C1 segment of cervical spinal cord (tissue), 14 donors: ENCODE measurements at places on chromosomes 16 and 17.

- DNase-seq: no peak
Observed at GRCh38 chr17:82112181-82112913, 14.3 kb upstream of the FASN start.

- DNase-seq: no peak
Observed at GRCh38 chr16:86321491-86321890, 188.8 kb upstream of the FOXF1 start.

GRCh38 chr17:45869676-45870341 lies 24.5 kb upstream of the MAPT start:
- no peak for DNase-seq

DNA sequence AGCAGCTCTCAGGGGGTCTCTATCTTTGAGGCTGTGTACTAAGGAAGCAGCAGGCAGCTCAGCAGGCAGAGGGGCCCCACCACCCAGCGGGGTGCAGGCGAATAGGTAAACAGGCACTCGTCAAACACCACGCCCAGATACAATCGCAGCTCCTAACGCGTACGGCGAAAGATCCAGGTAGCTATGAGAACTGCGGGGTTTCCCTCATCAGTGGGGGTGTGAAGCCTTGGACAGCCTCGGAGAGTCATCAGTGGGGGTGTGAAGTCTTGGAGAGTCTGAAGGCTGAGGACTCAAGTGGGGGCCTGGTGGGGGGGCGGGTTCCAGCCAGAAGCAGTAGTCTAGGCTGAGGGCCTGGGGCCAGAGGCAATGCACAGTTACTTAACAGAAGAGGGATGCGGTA lies 69.0 kb downstream of the RTN4RL1 start:
- no peak for DNase-seq

DNA sequence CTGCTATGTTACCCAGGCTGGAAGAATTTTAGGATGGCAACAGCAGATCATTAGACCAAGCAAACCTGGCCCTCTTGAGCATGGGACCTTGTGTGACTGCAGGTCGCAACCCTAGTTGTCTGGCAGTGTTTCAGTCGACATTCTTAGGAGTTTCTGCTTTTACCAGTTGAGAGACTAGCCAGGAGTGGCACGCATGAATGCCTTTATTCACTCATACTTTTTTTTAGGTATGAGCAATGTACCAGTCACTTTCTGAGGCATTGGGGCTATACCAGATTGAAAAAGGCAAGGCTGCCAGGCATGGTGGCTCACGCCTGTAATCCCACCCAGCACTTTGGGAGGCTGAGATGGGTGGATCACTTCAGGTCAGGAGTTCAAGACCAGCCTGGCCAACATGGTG lies 28.2 kb upstream of the HAS3 start:
- DNase-seq: no peak

- peak; percentile 19 for DNase-seq
Observed at GRCh38 chr16:74774223-74775139, at the start of gene FA2H. FA2H (minus strand) TSS chr16:74774820; CDS start chr16:74774755, 65 bp downstream.

GRCh38 chr17:40425741-40426140 lies 8.0 kb upstream of the TOP2A start:
- no peak for DNase-seq

DNA sequence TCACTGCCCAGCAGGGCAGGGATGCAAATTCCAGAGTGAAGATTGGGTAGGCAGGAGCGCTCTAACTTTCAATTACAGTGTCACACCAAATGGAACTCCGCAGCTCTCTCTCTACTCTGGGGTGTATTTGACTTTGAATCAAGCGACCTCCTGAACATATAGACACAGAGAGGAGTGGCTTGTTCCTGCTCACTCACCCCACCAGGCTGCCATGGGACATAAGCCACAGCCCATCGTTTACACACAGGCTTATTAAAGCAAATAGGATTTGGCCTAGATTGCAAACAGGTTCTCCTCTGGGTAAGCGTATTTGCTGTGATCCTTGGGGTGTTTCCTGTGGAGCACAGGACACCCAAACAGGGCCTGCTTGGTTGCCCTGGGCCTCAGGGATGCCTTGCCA lies 281.6 kb upstream of the CCL2 start:
- no peak for DNase-seq

- DNase-seq: no peak
Observed at GRCh38 chr17:82923366-82924113, 83.7 kb upstream of the ZNF750 start.

DNA sequence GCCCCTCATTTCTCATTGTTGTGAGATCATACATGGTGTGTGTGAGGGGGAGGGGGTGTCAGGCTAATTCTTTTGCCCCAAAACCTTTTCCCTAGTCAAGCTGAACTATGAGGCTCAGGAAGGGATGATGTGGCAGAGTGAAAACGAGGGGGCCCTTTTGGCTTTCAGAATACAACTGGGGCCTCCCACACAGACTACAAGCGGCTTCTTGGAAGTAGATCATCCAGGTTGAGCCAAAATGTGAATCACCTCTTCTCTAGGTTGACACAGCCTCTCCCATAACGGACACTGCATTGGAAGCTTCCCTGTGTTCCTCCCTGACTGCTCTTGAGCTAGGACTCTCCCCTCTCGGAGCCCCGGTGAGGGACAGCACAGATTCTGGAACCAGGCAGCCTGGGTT lies 2.3 kb upstream of the ALKBH5 start:
- no peak for DNase-seq

- no peak for DNase-seq
Observed at GRCh38 chr17:83187782-83188311, 108.4 kb downstream of the METRNL start.

- no peak for DNase-seq
Observed at GRCh38 chr16:12238598-12238997, 262.1 kb downstream of the SNX29 start.

DNA sequence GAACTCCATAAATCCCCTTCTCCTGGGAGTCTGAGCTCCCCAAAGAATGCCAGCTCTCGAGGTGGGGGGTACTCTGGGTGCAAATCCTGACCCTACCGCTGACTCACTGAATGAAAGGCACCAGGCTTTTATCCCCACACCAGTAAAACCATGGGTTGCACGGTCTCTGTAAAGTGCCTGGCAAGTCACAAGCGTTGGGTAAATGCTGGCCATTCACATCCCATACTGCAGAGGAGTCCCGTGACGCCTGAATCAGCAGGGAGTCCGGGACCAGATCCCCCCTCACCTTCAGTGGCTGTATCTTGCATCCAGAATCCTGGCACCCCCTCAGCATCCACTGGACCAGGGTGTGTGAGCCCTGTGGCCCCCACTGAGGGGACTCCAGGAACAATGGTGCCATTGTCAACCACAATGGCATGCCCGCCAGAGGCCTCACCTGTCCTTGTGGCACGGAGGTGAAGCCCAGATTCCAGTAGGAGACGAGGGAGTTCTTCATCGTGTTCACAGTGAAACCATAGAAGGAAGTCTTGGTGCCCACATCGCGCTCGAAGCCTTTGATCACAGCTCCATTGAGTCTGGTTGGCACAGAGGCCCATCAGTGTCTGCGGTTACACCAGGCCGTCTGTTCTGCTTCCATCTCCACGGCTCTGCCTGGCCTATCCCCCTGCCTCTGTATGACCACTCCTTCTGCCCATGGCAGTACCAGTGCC lies 13.3 kb downstream of the ST6GALNAC2 start:
- no peak for DNase-seq

DNA sequence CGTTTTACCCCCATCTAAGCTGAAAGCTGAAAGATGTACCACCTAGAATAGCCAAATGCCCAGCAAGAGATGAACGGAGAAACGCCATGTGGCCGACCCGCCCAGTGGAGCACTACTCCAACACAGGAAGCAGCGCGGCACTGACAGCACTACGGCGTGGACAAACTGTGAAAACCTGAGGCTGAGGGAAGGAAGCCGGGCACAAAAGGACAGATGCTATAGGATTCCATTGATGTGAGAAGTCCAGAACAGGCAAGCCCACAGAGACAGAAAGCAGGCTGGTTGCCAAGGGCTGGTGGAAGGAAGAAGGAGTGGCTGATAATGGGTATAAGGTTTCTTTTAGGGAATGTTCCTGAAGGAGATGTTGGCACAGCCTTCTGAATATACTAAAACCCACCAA lies 29.4 kb upstream of the SLC38A8 start:
- DNase-seq: no peak

DNA sequence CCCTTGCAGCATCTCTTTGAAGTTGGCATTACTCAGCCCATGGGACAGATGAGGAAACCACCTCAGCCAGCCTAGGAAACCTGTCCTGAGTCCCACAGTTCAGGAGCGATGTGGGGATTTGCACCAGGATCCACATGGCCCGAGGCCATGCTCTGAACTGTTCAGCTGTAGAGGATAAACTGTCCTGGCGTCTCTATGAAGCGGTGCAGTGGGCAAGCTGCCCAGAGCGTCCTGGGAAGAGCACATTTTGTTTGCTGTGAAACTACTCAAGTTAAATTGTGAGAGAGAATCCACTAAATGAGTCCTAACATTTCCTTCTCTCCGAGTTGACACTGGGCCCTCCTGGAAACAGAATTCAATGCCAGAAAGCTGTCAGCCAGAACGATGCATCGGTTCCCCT lies 276.6 kb upstream of the TNRC6C start:
- no peak for DNase-seq

- DNase-seq: no peak
Observed at GRCh38 chr16:30488764-30489605, 16.4 kb downstream of the ITGAL start.

GRCh38 chr17:39198186-39198566 lies 707 bp upstream of the CACNB1 start:
- no peak for DNase-seq

- DNase-seq: no peak
Observed at GRCh38 chr16:47624563-47624962, 163.4 kb downstream of the PHKB start.
